ENCODE measurements at places on chromosomes 4 and X.

DNA sequence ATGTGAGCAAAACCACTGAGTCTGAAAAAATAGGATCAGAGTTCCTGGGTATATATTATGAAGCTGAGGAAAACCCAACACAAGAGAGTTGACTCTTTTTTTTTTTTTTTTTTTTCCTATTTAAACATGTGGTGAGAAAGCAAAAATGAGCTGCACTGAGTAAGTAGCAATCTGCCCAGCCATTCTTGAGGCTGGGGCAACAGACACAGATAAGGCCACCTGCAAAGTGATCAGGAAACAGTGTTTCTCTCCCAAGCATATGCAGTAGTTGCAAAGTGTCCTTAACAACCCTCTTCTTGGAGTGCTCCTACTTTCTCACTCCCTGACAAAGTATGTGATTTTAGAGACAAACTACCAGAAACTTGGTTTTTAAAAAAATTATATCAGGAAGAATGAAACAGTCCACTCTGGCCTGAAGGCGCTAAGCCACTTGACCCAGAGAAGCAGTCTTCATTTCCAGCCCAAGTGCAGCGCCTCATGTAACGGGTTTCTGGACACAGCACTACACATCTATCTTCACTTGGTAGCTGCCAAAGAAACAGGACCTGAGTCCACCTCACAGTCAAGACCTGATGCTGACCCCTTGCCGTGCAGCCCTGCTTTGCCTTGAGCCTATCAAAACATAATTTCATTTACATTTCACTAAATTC, 124.6 kb upstream of the MAP3K15 start:
- DNase-seq: no peak

GRCh38 chr4:106454581-106454980, 86.0 kb upstream of the GIMD1 start:
- DNase-seq: no peak

DNA sequence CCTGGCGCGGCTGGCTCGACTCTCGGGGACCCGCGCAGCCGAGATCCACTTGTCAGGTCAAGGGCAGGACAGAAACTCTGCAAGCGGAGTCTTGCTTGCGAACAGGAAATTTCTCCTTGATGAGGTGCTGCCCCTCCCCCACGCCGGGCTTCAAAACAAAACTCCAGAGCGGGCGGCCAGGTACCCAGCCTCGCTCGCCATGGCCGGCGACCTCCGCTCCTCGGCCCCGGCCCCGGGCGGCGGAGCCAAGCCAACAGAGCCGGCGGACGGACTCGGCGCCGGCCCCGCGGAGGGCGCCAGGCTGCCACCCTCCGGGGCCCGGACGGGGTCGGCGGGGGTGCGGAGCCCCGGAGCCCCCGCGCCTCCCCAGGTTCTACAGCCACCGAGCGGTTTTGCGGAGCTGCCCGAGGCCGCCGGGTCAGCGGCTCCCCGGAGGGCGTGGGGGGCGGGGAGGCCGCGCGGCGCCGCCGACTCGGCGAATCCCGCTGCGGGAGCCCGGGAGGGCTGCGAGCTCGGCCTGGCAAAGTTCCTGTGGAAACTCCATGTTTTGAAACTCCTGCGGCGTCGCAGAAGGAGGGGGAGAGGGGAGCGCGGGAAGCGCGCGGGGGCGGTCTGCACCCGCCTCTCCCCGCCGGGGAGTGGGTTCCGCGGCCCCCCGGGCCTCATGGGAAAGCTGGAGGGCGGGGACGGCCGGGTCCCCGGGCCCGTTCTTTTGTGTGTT, 11.7 kb upstream of the BCOR start:
- no peak for DNase-seq

DNA sequence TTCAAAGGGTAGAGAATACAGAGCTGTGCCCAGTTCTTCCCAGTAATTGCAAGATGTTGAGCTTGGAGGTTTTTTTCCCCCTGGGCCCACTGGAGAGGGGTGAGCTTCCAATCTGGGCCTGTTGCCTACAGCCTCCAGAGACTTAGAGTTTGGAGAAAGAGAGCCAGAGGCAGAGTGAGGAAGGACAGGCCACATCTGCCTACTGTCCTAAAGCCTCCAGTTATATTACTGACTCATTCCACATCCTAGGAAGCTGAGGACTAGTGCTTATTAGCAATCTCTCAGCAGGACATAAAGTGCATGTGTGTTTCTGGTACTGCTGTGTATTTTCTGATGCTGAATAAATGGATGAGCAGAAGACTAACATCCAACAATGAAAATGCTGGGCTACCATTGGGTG, 181.0 kb upstream of the MAMLD1 start:
- DNase-seq: no peak

GRCh38 chr4:100742045-100742444, 224.2 kb upstream of the EMCN start:
- peak; percentile 6 for DNase-seq

DNA sequence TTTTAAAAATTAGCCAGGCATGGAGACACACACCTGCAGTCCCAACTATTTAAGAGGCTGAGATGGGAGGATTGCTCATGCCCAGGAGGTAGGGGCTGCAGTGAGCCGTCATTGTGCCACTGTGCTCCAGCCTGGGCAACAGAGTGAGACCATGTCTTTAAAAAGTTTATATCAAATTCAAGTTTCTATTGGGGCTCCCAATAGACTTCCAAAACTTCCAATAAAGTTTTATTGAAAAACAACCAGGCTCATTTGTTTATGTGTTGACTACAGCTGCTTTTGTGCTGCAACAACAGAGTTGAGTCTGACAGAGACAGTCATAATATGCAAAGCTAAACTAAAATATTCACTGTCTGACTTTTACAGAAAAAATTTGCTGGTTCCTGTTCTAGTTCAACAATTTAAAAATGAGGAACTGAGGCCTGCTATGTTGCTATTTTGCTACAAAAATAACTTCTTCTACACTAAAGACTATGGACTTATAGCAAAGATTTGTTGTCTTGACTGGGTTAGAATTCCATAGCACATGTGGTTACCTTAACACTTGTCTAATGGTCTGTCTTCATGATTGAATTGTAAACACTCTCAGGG, 63.3 kb upstream of the RELL1 start:
- no peak for DNase-seq

DNA sequence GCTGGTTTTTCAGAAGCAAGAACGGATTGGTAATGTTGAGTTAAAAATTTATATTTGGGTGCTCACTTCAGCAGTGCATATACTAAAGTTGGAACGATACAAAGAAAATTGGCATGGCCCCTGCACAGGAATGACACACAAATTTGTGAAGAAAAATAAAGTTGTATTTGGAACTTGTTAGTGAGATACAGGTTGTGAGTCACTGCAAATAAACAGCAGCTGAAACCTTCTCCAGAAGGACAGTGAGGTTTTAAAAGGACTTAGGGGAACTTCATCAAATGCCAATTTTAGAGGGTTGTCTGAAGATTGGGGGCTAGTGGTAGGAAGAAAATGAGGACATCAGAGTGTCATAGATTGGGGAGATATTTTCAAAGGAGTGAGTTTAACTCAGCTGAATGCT, 79.7 kb upstream of the ELOVL6 start:
- no peak for DNase-seq

DNA sequence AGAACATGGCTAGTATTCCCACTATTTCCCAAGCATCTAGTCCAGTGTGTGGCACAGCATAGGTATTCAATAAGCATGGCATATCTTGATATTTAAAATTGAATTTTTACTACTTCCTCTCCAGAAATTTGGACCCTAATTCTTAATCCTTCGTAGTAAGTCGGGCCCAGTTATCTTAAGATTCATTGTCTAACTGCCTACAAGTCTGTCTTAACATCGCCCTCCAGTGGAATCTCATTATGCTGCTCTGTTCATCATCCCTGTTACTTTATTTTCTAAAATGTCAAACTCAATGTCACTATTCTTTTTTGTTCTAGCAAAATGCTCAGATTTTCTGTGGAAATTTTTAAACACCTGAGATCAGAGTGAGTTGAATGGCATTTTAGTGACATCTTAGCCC, 606.2 kb downstream of the KLHL13 start:
- no peak for DNase-seq

- DNase-seq: no peak
These were observed 41.9 kb downstream of the F11 start for GRCh38 chr4:186307916-186308315.

DNA sequence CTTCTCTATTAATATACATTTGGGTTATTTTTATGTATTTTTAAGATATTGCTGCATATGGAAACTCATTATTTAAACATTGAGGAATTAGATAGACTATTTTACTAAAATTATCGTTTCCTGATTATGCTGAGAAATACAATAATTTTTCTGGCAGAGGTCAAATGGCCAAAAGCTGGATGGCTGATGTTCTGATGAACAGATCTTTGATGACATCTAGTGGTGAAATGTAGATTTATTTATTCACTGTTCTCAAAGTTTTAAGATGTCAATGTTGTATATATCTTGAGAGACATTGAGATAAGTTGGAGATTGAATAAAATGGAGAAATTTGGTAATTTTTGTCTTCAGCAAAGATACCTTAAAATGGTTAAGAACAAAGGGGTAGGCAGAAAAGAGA, 96.2 kb downstream of the UGT8 start:
- peak; percentile 17 for DNase-seq

- DNase-seq: no peak
These were observed 67.7 kb upstream of the HS3ST1 start for GRCh38 chr4:11496351-11496829.

DNA sequence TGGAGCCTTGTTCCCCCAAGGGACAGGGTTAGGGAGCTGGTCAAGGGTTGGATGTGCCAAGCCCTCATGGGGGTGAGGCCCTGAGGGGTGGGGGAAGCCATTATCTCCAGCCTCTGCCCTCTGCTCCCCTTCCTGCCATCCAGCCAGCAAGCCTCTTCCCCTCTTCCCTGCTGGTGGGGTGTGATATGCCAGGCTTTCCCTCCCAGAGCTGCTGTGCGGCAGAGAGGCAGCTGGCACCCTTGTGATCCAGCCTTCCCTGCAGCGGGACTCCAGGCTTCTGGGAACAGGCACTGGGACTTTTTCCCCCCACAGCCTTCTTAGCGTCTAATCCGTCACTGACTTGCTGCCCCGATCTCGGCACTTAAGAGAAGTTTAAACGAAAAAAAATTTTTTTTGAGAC, 6.3 kb downstream of the SSR4 start:
- DNase-seq: no peak

DNA sequence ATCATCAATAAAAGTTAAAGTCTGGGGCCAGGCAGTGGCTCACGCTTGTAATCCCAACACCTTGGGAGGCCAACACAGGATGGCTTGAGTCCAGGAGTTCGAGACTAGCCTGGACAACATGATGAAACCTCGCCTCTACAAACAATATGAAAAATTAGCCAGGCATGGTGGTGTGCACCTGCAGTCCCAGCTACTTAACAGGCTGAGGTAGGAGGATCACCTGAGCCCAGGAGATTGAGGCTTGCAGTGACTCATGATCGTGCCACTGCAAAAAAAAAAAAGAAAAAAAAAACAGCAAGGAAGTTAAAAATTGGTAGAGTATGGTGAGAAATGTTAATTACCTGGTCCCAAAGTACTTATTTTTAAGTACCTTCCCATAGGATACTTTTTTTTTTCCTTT, 27.5 kb downstream of the FBXW7 start:
- no peak for DNase-seq

- peak; percentile 68 for DNase-seq
These were observed 28.4 kb downstream of the GUCY1B1 start for GRCh38 chr4:155787113-155787710.

DNA sequence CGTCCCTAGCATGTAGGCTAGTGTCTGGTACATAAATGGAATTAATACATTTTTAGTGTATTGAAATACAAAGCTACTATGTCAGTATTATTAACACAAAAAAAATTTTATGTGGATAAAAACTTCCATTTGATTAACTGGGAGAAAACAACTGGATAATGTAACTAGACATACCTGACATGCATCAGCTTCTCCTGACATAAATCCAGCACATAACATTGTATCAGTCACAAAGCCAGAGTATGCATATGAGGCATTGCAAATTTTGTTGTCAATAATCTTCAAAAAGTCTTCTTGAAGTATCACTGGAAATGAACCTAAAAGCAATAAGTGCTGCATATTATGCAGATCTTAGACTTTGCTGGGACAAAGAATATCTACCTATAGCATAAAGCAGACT, 16.9 kb downstream of the TMPRSS11B start:
- no peak for DNase-seq

DNA sequence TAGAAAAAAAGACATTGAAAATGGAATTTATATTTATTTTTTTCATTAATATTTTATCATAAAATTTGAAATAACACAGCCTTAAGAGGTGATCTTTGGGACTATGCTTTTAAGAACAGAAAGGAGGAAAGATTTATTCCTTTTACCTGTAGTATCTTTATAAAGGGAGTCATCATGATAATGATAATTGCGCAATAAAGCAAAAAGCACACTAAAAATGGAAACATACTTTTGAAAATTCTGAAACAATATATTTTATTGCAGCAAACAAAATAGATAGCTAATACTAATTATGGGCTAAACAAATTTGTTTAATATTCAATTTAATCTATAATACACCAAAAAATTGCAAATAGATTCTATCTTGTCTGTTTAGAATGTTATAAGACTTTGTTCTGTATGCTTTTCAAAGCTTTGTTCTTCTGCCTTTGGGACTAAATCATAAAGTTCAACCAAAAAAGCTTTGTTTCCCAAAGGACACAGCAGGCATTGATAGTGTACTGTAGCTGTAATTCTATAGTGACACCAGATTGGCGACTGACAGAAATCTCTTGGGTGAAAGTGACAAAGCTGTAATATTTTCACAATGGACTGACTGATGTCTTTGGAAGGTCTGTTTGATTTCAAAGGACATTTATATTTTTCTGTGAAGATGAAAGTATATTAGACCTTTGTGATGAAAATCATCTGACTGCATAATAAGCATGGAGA, 2156.6 kb upstream of the TENM3 start:
- DNase-seq: no peak

DNA sequence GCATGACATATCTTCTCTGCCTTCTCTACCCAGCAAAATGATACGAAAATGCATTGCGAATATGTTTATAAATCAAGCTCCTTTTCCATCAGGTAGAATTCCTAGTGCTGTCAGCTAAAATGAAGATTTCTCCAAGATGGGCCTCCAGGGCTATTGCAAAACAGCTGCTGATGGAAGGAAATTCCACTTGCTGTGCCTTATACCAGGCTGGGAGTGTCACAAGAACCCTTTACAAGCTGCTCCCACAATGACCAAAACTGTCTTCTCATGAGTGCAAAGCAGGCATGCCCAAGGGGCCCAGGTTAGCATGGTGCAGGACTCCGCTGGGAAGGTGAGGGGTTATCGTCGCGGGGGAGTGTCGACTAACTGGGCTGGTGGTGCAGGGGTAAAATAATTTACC, 8.7 kb downstream of the HNRNPH2 start:
- no peak for DNase-seq

GRCh38 chrX:47597222-47597621, 15.0 kb downstream of the TIMP1 start:
- DNase-seq: no peak

Data from AG08395 (cell line).